Spleen (tissue), 13 donors: ENCODE measurements at places on chromosomes 12 and 14. TPM values are rescaled to one million over a fixed set of nuclear protein-coding genes. Genes with fewer than 3 reads are reported as not detected.

The PTCSC3 gene
- total RNA-seq, result not detected

DNA sequence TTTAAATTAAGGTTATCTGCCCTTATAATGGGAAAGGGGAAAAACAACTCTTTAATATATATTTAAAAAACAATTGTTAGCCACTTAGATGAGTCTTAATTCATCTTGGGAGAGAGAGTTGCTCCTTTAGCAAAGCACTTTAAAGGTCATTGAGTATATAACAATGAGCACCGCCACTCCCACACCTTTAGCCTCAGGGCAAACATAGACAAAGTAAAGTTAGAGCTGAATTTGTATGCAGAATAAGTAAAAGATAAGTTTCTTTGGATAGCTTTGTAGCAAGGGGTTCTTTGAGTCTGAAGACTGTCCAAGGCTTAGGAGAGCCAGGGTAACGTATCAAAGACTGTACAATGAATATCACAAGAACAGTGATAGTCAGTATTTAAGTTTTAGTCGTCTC lies 728.8 kb upstream of the LMO3 start:
- H3K4me3 ChIP-seq, result no peak overlapping the region
- H3K36me3 ChIP-seq, result no peaks in the 10 kb centered on the region
- H3K27me3 ChIP-seq, result no peaks in the 10 kb centered on the region

- H3K27me3 ChIP-seq, result no peaks in the 10 kb centered on the region
- no peak overlapping the region for H3K4me3 ChIP-seq
- no peaks in the 10 kb centered on the region for H3K4me1 ChIP-seq
- no peaks in the 10 kb centered on the region for H3K36me3 ChIP-seq
- DNase-seq, result no peak
These were observed 28.0 kb upstream of the TXNRD1 start for GRCh38 chr12:104187446-104188155.

DNA sequence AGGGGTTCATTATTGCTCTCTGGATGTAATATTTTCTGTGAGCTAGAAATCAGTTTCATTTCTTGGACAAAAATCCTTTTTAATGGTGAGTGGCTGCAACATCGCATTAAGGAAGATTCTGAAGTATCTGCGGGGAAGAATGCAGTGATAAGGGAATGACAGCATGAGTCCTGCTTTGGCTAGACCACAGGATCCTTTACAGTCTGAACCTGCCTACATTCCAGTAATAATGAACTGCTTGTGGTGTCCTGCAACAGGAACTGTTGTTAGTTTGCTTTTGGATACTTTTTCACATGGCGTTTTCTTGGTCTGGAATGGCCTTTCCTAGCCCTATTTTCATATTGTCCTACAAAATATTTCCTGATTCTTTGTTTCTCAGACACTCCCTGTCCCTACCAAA lies 15.7 kb downstream of the MDM2 start:
- DNase-seq, result no peak
- peaks cover 29% of the 10 kb centered on the region for H3K4me1 ChIP-seq
- H3K4me3 ChIP-seq, result no peak overlapping the region

GRCh38 chr14:76696791-76697190 lies 64.5 kb upstream of the VASH1 start:
- H3K36me3 ChIP-seq, result no peaks in the 10 kb centered on the region
- H3K4me3 ChIP-seq, result no peak overlapping the region
- H3K4me1 ChIP-seq, result no peaks in the 10 kb centered on the region
- H3K27ac ChIP-seq, result no peak overlapping the region
- H3K27me3 ChIP-seq, result no peaks in the 10 kb centered on the region

The KLRC1 gene
- 4.6 TPM for total RNA-seq

DNA sequence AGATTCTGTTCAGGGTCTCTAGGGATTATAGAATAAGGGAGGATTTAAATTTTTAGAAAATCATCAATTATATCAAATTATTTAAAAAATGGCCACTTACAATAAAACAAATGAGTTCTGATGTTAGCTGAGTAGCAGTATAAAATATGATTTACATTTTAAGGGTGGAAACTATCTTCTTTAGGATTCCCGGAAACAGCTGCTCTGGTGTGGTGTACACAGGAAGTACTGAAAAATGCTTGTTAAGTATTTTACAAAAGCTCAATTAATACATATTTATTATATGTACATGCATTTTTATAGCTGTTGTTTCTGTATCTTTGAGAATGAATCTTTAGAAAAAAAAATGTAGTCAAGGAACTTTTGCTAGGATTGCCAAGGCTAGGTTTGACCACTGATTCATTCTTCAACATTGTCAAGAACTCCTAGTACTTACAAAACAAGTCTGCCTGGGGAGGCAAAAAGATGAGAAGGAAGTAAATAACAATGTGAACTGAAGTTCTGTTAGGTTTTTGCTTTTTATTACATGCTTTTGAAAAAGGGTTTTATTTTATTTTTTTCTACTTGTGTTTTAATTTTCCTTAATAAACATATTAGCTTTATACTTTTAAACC lies 48.0 kb downstream of the ARF6 start:
- H3K36me3 ChIP-seq, result no peaks in the 10 kb centered on the region
- peaks cover 45% of the 10 kb centered on the region for H3K4me1 ChIP-seq
- no peaks in the 10 kb centered on the region for H3K27me3 ChIP-seq
- H3K27ac ChIP-seq, result peak overlapping the region; percentile 62
- no peak overlapping the region for H3K4me3 ChIP-seq

- no peaks in the 10 kb centered on the region for H3K27me3 ChIP-seq
- H3K36me3 ChIP-seq, result no peaks in the 10 kb centered on the region
- no peak overlapping the region for H3K4me3 ChIP-seq
- DNase-seq, result no peak
- H3K27ac ChIP-seq, result no peak overlapping the region
- no peaks in the 10 kb centered on the region for H3K4me1 ChIP-seq
These were observed 32.2 kb upstream of the SERPINA6 start for GRCh38 chr14:94355191-94355794.

GRCh38 chr12:47977046-47977771 lies 13.8 kb downstream of the TMEM106C start:
- DNase-seq, result peak; percentile 67
- no peak overlapping the region for H3K4me3 ChIP-seq
- no peaks in the 10 kb centered on the region for H3K36me3 ChIP-seq
- H3K4me1 ChIP-seq, result no peaks in the 10 kb centered on the region
- no peak overlapping the region for H3K27ac ChIP-seq
- peaks cover 4% of the 10 kb centered on the region for H3K27me3 ChIP-seq
